ENCODE measurements at places on chromosomes 5 and 9. TPM values are rescaled to one million over a fixed set of nuclear protein-coding genes. Genes with fewer than 3 reads are reported as not detected.

The DAPK1 gene
- 51.7 TPM for total RNA-seq

The FRRS1L gene
- 1.7 TPM for total RNA-seq

DNA sequence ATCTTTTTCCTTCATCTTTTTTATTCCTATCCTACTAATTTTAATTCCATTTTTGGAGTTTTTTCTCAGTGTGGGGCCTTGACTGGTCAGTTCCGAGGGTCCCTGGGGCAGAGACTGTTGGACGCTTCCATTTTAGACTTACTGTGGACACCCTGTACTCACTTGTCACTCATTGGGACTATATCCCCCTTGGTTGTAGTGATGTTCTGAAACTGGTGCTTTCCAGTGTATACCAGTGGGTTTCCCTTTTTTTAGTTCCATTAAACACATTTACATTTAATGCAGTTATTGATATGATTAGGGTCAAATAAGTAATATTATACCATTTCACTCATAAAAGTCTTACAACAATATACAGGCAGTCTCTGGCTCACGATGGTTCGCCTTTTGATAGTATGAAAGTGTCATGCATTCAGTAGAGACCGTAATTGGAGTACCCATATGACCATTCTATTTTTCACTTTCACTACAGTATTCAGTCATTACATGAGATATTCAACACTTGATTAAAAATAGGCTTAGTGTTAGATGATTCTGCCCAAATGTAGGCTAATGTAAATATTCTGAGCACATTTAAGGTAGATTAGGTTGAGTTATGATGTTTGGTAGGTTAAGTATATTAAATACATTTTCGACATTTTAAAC lies 46.0 kb downstream of the CNOT6 start:
- no peak for DNase-seq
- H3K27me3 ChIP-seq: no peaks in the 10 kb centered on the region
- no peak overlapping the region for H3K27ac ChIP-seq
- H3K4me1 ChIP-seq: no peaks in the 10 kb centered on the region

GRCh38 chr9:14424983-14425382 lies 111.0 kb upstream of the NFIB start:
- H3K36me3 ChIP-seq: no peaks in the 10 kb centered on the region
- H3K4me3 ChIP-seq: no peak overlapping the region
- no peak overlapping the region for H3K27ac ChIP-seq
- no peaks in the 10 kb centered on the region for H3K4me1 ChIP-seq

The C9 gene
- total RNA-seq: not detected
